Natural killer cell (primary cell): ENCODE measurements at places on chromosomes 5 and 9.

- no peak for DNase-seq
Measured at GRCh38 chr5:72955143-72955767, 586 bp upstream of the FCHO2 start.

DNA sequence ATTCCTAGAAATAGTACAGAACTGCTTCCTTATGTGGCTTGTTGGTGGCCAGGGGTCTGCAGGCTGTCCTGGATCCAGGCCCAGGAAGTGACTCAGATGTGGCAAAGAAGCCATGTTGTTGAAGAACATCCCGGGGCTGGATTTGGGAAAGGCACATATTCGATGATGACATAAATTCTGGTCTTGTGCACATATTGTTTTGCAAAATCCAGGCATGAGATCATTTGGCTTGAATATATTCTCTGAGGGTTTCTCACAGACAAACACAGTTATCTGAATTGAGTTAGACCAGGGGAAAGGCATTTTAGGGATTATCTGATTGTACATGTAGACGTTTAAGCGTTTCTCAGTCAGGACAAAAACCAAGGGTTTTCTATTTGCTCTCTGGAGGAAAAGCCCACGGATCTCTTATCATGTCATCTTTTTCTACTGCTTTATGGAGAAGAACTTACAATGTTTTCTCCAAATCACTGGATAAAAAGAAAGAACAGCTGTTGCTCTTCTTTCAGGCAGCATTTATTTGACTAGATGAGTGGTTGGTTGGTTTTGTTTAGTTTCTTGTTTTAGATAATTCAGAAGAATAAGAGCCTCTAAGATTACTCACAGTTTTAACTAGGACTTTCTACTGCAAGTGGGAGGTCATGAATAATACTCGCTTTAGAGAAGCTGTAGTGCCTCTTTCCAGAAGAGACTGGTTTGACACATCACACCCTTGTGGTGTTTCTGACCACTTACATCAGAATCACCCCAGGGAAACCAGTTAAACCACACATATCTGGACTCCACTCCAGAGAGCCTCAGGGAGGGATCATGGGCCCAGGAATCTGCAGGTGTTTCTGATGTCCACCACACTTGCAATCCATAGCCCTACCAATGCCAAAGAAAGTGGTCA lies 29.5 kb upstream of the LHFPL2 start:
- no peak for DNase-seq

- DNase-seq = no peak
Measured at GRCh38 chr5:92835712-92836111, 745.3 kb downstream of the NR2F1-AS1 start.

- DNase-seq = no peak
Measured at GRCh38 chr9:130927995-130928900, 10.8 kb downstream of the FIBCD1 start.

DNA sequence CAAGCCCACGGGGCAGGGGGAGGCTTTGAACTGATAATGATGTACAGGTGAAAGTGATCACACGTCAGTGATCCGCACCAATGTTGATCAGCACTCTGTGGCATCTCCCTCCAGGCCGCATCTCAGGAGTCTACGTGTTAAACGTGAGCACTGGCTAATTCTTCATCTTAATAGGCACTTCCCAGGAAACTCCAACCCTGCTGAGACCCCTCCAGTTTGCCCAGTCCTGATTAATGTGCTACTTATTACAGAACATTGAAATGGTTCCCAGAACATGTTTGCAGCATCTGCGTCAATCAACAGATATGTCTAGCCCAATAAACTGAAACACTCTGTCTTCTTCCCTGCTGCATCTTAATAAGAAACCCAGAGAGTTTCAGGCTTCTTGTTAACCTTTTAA lies 298.4 kb downstream of the DEPDC1B start:
- no peak for DNase-seq

DNA sequence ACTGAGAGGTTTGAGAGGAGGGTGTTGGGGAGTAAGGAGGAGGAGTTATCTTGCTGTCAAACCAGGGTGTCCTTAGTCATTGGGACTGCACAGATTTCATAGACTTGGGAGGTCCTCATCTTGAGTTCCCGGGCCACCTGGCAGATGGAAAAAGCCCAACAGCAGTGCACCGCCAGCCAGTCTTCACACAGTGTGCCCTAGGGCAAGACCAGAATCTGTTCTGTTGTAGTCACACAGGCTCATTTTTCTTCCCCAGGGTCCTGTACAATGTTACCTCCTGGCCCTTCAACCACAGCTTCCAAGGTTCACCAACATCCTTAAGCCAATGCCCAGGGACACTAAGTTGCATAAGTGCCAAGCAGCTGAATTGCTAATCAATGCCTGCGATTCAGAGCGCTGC lies 21.0 kb downstream of the PLAC8L1 start:
- no peak for DNase-seq

DNA sequence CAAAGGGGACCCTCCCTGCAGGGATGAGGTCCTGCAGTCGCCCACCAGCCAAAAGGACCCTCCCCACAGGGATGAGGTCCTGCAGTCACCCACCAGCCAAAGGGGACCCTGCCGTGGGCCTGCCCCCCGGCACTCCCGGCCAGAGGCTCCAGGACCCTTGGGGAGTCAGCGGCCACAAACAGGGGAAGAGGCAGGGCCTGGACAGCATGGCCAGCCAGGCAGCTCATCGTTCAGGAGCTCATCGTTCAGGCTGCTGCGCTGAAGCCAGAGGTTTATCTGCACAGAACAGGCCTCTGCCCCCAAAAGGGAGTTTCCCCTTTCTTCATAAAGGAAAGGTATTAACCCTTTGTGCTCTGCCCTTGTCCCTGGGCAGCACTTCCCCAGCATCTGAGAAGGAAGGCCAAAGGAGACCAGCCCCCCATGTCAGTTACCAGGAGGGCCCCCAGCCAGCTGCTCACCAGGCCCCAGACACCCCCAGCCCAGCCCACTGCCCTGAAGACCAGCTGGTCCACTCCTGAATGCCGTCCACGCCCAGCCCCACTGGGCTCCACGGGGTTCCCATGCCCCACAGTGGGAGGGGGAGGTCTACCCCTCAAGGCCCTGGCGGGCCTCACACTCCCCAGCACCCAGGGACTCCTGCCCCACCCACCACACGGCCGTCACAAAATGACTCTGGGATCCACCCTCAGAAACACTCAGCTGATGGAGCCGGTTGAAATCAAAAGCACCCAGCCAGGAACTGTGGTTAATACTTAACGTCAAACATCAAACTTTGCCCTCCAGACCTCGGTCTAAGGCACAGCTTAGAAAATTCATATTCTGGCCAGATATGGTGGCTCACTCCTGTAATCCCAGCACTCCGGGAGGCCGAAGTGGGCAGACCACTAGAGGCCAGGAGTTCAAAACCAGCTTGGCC lies 6.3 kb downstream of the SLC12A7 start:
- DNase-seq = peak; percentile 57

GRCh38 chr9:135992486-135993408 lies 31.6 kb upstream of the UBAC1 start:
- DNase-seq = peak; percentile 54

GRCh38 chr5:91420879-91421278 lies 37.8 kb upstream of the ARRDC3 start:
- DNase-seq = no peak

DNA sequence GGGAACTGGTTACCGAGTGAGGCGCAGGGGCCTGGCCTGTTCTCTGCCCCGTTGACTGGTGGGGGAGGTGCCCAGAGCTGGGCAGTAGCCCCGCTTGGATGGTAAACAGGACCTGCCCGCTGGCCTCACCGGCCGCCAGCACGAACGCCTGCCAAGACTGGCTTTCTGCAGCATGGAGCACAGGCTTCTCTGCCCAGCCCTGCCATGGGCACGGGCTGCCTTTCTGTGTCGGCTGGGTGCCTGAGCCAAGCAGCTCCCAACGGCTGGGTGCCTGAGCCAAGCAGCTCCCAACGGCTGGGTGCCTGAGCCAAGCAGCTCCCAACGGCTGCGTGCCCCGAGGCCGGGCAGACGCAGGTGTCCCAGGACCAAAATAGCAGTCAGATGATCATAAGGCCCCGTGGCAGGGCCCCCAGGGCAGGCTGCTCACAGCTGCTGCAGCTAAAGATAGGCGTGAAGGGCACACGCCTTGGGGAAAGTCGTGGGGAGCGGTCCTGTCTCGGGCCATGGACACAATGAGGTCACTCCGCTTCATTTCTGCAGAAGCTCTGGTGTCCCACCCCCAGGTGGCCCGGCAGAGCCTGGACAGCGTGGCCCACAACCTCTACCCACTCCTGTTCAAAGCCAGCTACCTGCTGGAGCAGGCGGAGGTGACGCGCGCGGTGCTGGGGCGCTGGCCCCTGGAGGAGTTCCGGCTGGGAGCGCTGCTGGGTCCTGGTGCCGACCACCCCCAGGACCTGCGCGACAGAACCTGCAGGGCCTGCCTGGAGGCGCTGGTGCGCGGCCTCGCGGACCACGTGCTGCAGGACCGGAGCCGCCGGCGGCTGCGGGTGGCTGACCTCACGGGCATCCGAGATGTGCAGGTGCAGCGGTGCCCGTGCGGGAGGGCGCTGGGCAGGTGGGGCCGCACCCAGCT lies at the start of gene LRRC14B:
TSS of gene LRRC14B (plus strand) at position 460 of the 913 bp plus-strand sequence. CDS start at position 504, 44 bp downstream.
- DNase-seq = no peak

DNA sequence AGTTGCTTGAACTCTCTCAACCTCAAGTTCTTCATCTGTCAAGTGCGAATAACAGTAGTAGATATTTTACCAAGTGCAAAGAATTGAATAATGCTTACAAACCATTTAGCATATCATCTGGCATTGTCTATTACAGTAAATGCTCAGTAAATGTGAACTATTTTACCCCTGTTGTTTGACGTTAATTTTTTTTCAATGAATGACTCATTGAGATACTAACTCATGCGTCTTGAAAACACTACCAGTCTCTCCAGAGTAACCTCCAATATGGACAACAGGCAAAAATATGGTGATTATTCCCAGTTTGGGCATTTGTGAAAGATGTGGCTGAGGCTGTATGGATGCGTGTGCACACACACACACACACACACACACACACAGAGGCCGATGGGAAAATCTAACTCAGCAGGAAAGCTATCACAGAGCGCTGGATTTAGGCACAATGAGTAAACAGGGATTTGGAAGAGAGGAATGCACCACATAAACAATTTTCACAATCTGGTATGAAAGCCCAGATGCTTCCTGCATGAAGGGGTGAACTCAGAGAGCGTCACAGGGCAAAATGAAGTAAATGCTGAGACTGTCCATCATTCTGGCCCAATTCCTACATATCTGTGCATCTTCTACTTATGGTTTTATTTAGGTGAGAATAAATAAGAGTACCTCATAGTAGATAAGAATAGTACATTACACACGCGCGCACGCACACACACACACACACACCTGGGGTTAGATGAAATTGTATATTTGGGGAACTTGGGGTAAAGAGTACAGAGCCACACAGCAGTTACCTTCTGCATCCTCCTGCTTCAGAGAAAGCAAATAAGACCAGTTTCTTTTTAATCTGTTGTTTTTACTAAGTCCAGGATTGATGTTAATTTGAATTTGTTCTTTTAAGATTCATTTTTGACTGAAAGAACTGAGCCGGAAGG lies 128.7 kb downstream of the PALM2AKAP2 start:
- DNase-seq = no peak

GRCh38 chr9:110040788-110041187 lies 167.2 kb downstream of the C9orf152 start:
- no peak for DNase-seq
